ENCODE measurements at places on chromosomes 3 and 15. TPM values are rescaled to one million over a fixed set of nuclear protein-coding genes. Genes with fewer than 3 reads are reported as not detected.

The LRRC31 gene
- total RNA-seq, result not detected

The CCDC54 gene
- total RNA-seq, result not detected

The SLC28A1 gene
- total RNA-seq, result not detected

The WDR93 gene
- not detected for total RNA-seq

The ZBBX gene
- not detected for total RNA-seq

The ETV5 gene
- 22.9 TPM for total RNA-seq

The ZCWPW2 gene
- total RNA-seq, result 1.8 TPM

The UNC13C gene
- 1.1 TPM for total RNA-seq

The FAH gene
- total RNA-seq, result 18.1 TPM

The CADM2 gene
- total RNA-seq, result 1.1 TPM

The GOLGA8M gene
- total RNA-seq, result 4.8 TPM

The XCR1 gene
- not detected for total RNA-seq

The SLC22A13 gene
- 0.97 TPM for total RNA-seq

The ZBTB20 gene
- 24.5 TPM for total RNA-seq
